ENCODE measurements at places on chromosomes 7 and 10.

- DNase-seq: no peak
These were observed 100.3 kb downstream of the CTBP2 start for GRCh38 chr10:125060026-125060425.

DNA sequence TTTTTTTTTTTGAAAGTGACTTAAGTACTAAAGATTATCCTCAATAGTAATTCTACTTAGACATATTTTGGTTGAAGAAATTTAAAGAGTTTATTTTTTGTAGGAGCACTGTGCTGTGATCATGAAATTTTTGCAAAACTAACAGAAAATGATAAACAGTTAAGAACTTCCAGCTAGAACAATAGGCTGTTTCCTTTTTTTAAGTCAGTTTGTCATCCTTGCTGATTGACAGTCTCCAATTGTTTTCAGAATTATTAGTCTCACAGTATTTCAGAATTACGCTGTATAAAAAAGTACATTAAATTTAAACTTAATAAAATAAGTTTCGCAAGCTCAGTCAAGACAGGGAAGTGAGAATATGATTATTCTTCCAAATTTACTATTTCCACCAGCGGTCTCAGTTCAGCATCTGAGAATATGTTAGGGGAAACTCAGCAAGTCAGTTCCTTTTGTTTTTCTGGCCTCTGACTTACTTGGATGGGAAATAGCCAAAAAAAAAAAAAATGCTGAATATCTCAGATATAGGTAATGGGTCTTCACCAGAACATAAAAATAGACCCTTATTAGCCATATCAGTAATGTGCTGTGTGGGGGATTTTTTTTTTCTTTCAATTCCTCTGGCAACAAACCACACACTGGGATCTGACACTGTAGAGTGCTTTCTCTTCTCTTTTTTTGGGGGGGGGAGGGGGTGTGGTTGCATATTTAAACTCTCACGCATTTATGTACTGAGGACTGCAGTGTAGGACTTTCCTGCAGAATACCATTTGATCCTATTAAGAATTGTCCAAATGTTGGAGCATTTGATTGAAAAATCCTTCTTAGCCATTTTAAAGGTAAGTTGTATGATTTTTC, at the start of gene CD36:
Gene CD36, plus strand, starts transcription at position 732 of the 855 bp plus-strand sequence. CDS start 8,099 bp downstream, outside the sequence.
- DNase-seq: no peak

GRCh38 chr10:88288320-88289059, 294.6 kb downstream of the RNLS start:
- no peak for DNase-seq

DNA sequence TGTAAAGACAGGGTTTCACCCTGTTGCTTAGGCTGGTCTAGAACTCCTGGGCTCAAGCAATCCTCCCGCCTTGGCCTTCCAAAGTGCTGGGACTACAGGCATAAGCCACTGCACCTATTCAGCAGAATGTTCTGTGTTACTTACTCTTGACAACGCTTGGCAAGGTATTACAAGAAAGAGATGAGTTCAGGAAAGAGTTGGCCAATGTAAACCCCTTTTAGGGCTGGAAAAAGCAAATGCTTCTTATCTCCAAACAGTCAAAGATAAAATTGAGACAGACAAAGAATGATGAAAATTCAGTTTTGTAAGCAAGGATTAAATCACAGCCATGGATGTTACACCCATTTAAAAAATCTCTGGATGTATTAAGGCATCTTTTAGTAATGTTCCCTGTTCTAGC, 114.0 kb upstream of the PODXL start:
- no peak for DNase-seq

GRCh38 chr7:132933072-132933458, 148.8 kb downstream of the CHCHD3 start:
- DNase-seq: no peak

DNA sequence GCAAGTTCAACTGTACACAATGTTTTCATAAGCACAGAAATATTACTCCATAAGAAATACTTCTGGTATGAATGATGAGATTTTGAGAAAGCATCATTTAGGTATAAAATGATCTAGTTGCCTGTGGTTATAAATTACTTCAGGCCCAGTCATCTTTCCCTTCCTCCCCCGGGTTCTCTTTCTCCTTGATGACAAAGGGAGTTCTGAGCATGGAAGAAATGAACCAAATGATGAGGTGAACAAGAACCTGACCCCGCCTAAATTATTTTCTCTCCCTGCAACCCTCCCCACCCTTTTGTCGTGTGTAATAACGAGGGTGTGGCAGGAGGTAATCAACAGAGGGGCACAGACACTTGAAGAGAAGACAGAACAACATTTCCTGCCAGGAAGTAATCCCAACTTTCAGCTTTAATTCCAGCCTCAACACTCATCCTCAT, 319.6 kb upstream of the SP8 start:
- DNase-seq: no peak

DNA sequence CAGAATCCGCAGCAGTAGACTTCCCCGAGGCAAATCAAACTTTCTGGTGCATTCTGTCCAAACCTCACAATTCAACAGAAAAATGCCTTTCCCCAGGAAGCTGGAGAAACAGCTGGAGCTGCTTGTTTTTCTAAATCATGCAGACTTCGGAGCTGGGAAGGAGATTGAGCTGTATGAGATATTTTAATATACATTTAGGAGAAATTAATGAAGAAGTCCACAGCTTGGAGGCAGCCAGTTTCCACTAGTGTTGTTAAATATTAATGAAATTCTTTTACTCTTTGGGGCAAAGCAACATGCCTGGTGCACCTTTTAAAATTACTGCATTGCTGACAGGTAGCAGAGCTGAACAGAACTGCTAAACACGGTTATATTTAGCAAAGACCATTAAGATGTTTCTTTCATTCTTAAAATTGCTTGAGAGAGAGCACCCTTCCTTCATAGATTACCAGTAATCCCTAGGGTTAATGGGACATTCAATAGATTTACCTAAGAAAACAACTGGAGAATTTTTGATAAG, 566.4 kb downstream of the SORCS3 start:
- no peak for DNase-seq

- DNase-seq: no peak
These were observed 114.0 kb downstream of the TCF7L2 start for GRCh38 chr10:113064039-113064438.

DNA sequence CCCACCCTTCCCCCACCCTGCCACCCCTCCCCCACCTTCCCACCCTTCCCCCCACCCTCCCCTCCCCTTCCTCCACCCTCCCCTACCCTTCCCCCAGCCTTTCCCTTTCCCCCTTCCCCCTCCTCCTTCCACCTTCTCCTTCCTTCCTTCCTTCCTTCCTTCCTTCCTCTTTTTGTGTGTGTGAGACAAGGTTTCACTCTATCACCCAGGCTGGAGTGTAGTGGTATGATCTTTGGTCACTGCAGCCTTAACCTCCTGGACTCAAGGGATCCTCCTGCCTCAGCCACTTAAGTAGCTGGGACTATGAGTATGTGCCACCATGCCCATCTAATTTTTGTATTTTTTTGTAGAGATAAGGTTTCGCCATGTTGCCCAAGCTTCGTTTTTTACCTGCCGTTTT, 35.2 kb downstream of the CYP17A1 start:
- no peak for DNase-seq
